ENCODE measurements at places on chromosomes 6 and 20.
A peak's percentile ranks its signal among the peaks of the same experiment; 100 is the strongest.

DNA sequence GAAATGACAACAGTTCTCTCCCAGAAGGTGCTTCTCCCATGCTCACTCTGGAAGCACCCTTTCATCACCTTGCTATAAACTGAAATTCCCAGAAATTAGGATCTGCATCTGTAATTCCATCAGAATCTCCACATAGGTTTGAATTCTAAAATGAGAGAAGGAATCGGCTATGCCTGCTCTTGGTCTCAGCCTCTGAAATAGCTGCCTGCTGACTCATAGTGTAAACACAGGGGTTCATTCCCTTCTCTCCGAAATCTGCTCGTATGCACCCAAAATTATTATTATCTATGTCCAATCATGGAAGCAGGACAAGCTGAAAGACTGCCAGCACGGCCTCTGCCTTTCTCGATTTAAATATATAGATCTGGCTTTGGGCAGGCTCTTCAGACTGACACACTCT is 74.6 kb upstream of the TAB2 start:
- no peak for DNase-seq

- DNase-seq, result no peak
These were observed 227.5 kb downstream of the PRL start for GRCh38 chr6:22069306-22069800.

DNA sequence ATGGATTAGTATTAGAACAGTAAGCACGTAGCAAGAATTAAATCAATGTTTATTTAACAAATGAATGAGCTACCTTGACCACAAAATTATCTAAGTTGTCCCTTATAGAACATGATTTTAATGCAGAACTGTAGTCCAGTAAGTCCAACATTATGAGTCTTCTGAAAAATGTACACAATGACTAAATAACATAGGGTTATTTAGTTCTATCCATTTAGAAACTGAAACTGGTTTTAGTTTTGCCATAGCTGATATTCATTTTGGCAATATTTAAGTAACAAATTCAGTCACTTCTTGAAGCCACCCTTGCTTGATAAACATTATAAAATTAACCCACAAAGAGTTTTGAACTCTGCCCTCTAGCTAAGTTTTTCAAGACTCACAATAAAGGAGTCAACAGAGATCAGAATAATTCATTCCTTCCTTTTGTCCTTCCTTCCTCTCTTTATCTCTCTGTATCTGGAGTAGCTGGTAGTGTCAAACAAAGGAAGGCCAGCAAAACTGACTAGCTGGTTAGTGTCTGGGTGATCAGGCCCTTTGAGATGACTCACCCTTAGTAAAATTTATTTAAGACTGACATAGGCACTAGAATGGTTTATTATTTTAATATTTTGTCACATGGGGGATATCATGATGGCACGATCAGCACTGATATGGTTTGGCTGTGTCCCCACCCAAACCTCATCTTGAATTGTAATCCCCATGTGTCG is 115.1 kb downstream of the BTBD9 start:
- no peak for DNase-seq

GRCh38 chr20:62120365-62120762 is 1.9 kb upstream of the LSM14B start:
- no peak for DNase-seq

GRCh38 chr6:56953597-56954402 is 1.1 kb upstream of the BEND6 start:
- no peak for DNase-seq

GRCh38 chr6:159467473-159468041 is 225.5 kb downstream of the SOD2 start:
- no peak for DNase-seq

GRCh38 chr6:69097948-69098347 is 462.9 kb downstream of the ADGRB3 start:
- no peak for DNase-seq

DNA sequence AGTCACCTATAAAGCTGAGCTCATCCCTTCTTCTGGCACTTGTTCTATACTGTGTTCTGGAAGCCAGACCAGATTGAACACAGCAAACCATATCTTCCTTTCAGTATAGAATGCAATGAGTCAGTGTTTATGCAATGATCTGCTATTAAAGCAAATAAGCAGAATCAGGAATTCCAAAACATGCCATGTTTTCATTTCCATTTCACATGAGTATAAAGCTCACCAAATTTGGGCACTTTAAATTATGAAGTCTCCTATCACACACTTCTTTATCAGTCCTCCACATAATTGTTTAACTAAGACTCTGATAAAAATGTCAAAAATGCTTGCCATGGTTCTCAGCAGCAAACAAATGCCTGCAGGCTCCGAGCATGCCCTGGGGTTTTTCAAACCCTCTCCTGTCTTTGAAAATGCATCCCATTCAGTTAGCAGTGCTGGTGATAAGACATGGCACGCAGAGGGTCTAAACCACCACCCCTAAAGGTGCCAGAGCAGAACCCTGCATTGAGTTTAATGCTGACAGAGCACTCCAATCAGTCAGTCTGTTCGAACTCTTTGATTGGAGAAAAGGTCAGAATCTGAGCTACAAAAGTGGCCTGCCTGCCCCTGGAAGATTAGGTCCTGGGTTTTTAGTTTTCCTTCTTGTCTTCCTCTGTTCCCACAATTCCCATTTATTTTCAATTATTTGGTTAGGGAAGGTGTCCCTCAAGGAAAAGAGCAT is 234.1 kb downstream of the GMPR start:
- DNase-seq, result no peak

- no peak for DNase-seq
These were observed 115.1 kb downstream of the JAG1 start for GRCh38 chr20:10558635-10559187.

GRCh38 chr6:114008331-114008730 is 37.4 kb upstream of the HDAC2 start:
- no peak for DNase-seq

DNA sequence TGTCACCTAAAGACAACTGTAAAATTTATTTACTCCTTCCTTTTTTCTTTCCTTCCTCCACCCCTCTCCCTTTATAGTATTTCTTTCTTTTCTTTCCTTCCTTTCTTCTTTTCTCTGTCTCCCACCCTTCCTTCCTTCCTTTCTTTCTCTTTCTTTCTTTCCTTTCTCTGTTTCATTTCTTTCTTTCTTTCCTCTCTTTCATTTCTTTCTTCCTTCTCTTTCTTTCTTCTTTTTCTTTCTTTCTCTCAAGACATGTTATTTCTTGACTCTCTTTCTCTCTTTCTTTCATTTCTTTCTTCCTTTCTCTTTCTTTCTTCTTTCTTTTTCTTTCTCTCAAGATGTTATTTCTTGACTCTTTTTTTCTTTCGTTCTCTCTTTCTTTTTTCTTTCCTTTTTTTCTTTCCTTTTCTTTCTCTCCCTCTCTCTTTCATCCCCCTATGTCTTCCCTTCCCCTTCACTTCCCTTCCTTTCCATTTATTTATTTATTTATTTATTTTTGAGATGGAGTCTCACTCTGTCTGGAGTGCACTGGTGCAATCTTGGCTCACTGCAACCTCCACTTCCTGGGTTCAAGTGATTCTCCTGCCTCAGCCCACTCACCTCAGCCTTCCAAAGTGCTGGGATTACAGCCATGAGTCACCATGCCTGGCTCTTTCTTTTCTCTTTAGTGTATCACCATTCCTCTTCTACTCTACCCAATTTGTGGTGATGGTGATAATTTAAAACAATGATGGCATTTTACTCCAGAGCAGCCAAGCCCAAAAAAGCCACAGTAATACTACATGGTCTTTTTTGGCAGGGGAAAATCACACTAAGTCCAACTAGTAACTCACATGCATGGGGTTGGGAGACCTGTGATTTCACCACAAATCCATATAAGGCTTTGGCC is 188.2 kb downstream of the ADGRG6 start:
- DNase-seq, result no peak

GRCh38 chr6:52209770-52210169 is 23.6 kb downstream of the IL17A start:
- DNase-seq, result no peak

- no peak for DNase-seq
These were observed 422.2 kb upstream of the PLCB4 start for GRCh38 chr20:8646716-8647115.

DNA sequence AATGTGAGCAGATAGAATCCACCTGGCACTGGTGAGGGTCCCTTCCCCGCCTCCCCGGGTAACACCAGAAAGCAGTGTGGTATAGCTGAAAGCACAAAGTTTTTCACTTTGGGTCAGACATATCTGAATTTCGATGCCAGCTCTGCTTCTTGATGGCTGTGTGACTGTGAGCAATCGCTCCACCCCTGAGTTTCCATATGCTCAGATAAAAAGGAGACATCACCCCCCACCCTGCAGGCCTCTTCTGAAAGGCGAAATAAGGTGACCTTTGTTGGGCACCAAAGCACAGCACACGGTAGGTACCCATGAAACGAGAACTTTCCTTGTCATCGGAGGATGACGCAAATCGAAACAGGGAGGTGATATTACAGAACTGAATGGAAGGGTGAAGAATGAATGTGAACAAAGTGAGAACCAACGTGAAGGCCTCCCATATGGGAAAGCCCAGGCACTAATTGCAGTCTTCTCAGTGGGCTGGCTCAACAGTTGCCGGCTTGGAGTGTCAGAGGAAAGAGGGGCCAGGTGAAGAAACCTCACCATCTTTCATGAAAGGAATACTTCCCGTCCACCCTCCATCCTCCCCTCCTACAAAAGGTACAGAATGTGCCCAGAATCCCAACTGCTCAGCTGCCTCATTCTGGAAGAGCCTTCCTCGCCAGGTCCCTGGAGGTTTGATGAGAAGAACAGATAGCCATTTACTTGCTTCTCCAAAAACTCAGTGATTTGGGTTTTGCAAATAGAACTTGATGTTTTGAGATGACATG is 61.8 kb downstream of the NFATC2 start:
- DNase-seq, result peak; percentile 48

- DNase-seq, result no peak
These were observed 99.3 kb downstream of the SESN1 start for GRCh38 chr6:108995296-108995695.

- no peak for DNase-seq
These were observed 54.9 kb downstream of the RPP40 start for GRCh38 chr6:4948781-4949450.

GRCh38 chr6:32718879-32719278 is 22.3 kb upstream of the HLA-DQA2 start:
- DNase-seq, result no peak

DNA sequence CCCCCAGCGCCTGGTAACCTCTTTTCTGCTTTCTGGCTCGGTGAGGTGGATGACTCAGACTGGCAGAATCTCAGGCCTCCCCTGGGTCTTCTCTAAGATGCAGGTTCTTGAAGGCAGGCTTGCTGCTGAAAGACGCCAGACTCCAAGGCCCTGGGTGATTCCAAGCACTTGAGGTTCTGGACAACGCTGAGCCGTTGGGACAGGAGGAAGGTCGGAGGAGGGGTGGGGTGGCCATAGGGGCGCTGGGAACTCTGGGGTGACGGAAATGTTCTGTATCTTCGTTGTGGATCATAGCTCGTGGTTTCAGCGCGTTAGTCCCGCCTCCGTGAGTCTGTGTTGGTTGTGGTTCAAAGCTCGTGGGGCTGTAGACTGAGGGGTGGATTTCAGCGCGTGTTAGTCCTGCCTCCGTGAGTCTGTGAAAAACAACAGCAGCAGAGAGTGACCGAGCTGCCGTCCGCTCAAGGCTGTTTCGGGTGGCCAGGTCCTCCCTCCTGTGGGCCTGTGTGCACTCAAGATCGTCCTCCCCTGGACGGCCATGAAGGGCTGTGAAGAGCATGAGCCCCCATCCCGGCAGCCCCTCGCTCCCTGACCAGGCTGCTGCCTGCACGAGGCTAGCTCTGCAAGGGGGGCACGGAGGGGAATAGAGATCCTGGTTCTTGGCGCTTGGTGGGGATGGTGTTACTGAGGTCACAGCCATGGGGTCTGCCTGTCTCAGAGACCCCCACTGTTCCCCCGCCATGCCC is 7.7 kb downstream of the NTSR1 start:
- DNase-seq, result peak; percentile 16

- DNase-seq, result no peak
These were observed 224.8 kb upstream of the MARCKS start for GRCh38 chr6:113632220-113632864.

- DNase-seq, result no peak
These were observed 57.6 kb downstream of the PLCB4 start for GRCh38 chr20:9126527-9126926.

- no peak for DNase-seq
These were observed 64.1 kb downstream of the GFOD1 start for GRCh38 chr6:13423252-13423651.

- no peak for DNase-seq
These were observed 102.6 kb upstream of the MLN start for GRCh38 chr6:33906439-33906838.

- no peak for DNase-seq
These were observed 35.7 kb upstream of the VEGFA start for GRCh38 chr6:43734294-43734665.

- no peak for DNase-seq
These were observed 121.1 kb downstream of the PLEKHG1 start for GRCh38 chr6:150720774-150721233.

DNA sequence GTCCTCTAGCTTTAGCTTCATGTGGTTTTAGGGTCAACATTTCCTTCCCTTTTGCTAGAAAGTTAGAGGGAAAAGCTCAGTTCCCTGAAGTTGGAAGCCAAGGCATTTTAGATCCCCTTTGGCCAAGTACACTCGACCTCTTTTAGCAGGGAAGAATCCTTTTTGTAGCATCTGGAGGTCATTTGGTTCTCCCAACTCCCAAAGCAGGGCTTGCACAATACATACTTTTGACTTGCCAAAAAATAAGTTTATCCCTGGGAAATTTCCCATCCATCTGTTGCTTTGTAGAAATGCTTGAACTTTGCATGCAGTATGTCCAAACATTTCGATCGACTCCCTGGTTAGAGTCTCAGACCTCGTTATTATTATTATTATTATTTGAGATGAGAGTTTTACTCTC is 4.6 kb upstream of the EDEM2 start:
- no peak for DNase-seq

DNA sequence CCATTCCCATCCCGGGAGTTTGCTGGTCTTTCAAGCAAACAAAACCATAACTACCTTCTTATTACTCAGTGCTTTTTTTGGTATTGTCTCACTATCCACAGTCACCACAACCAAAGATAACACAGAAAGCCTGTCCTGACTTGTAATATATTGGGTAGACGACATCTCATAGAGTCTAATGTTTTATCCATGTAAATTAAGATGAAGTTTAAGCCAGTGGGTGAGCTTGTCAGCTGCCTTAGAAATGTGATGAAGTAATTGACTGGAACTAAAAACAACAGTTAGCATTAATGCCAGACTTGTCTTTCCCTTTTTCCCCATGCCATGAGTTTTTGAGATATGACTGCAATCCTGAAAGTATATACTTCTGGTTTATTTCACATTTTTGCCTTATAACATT is 282.7 kb upstream of the PRDM1 start:
- DNase-seq, result no peak

DNA sequence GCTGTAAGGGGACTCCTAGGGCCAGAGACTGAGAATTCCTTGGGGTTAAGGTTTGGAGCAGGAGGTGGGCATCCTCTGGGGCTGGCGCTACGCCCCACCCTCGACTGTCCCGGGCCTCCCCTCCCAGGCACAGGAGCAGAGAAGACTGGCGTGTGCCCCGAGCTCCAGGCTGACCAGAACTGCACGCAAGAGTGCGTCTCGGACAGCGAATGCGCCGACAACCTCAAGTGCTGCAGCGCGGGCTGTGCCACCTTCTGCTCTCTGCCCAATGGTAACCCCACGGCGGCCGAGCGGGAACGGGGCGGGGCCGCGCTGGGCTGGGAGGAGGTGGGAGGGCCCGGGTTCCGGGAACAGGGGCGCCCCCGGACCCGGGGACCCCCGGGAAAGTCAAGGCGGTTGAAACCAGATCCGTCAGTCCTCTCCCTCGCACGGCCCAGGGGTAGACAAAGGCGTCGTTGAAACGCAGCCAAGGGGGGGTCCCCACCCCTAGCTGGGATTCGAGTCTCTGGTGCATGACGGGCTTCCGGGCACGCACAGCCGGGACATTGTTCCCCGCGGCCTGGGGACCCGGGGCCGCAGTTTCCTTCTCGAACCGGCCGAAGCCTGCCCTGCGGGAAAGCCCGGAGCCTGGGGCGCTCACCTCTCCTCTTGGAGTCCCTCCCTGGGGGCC is 844 bp downstream of the WFDC2 start:
- no peak for DNase-seq
